Astrocyte (in vitro differentiated cells and primary cell): ENCODE measurements at places on chromosomes 7 and 10.
A peak's percentile ranks its signal among the peaks of the same experiment; 100 is the strongest.

DNA sequence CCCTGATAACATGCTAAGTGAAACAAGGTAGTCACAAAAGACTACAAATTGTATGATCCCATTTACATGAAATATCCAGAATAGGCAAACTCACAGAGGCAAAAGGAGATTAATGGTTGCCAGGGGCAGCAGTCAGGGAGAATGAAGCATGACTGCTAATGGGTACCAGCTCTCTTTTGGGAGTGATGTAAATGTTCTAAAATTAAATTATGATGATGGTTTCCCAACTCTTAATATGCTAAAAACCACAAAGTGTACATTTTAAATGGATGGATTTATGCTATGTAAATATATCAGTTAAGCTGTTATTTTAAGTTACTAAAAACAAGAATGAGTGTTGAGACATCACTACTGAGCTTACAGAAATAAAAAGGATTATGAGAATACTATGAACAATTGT, 12.6 kb downstream of the CYP51A1 start:
- no peak for DNase-seq

GRCh38 chr7:50662996-50663395, 97.8 kb upstream of the DDC start:
- no peak for DNase-seq

DNA sequence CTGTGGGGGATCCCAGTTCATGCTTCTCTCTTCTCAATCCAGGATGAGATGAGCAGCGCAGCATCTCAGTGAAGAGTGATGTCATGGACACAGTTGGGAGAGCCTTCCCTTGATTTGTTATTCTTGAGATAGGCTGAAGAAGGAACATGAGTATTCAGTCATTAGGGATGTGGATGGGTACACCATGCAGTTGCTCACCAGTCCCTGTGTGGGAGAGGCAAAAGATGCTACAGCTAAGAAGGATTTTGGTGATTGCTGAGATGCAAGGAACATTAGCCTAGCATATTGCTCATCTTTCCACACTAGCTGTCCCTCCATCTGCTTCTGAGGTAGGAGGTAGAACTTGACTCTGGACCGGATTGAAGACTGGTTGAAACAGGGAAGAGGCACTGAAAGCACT, 179.6 kb downstream of the GALNT17 start:
- no peak for DNase-seq

GRCh38 chr10:75941223-75941801, 509.9 kb downstream of the LRMDA start:
- no peak for DNase-seq

DNA sequence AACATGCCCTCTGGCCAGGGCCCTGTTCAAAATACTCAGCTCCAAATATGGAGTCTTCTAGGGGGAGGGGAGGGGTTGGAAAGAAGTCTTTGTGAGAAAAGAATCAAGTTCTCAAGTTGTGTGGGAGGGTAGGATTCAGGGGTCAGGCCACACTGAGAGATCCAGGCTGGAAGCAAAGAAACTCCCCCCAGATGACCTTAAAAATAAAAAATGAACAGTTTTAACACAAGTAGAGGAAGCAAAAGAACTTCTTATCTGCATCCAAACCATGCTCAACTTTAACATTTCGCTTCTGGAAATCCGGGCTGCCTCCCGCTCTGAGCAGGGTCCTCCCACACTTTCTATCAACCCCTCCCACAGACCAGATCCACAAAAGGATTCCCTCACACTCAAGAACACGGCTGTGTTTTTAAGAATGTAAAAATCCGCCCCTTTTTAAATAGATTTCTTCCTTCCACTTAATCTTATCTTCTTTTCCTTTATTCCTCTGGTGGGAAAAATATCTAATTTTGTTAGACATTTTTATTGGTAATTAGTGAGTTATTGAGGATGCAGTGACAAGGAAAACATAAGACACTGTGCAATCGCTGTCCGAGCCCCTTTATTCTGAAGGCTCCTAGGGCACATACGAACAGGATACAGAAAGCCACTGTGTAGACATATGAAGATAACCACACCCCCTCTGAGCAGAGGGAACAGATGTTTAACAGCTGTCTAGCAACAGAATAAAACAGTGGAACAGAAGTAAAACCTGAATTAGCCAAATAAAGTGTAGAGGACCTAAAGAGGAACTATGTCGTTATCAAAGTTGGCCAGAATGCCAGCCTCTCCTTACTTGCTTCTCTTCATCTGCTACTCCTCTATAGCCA, 43.8 kb downstream of the CYTH3 start:
- DNase-seq: no peak

DNA sequence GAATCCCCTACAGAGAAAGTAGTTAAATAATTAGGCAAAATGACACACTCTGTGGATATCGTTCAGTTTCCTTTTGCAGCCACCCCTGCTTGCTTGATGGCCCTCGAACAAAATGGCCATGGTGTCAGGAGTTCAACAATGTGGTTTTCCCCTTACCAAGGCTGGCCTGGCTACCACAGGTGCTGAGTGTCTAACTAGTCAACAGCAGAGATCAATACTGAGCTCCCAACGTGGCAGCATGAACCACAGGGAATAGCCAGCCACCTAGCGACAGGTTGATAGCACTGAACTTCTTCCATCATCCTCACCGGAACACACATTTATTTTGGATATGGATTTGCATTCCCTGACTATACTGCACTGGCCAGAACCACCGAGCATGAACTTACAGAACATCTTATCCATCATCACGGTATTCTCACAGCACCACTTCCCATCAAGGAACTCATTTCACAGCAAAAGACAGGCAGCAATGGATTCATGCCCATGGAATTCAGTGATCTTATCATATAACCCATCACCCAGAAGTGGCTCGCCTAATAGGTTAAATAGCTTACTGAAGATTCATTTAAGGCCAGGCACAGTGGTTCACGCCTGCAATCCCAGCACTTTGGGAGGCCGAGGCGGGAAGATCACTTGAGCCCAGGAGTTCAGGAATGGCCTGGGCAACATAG, 6.3 kb downstream of the C10orf67 start:
- DNase-seq: peak; percentile 84
